Renal cortical epithelial cell (primary cell): ENCODE measurements at places on chromosomes 6 and 20.

DNA sequence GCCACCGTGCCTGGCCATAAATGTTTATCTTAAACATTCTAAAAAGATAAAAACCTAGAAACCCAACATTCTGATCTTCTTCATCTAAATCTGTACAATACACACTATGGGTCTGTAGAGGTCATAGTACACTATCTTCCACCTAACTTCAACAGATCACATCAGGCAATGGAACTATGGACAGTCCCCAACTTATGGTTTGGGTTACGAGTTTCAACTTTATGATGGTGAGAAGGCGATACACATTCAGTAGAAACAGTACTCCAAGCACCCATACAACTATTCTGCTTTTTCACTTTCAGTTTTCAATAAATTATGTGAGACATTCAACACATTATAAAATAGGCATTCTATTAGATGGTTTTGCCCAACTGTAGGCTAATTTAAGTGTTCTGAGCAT is 23.1 kb downstream of the FKBP5 start:
- DNase-seq, result no peak

- DNase-seq, result peak; percentile 70
These were observed 154.7 kb upstream of the LAMP5 start for GRCh38 chr20:9359561-9360308.

DNA sequence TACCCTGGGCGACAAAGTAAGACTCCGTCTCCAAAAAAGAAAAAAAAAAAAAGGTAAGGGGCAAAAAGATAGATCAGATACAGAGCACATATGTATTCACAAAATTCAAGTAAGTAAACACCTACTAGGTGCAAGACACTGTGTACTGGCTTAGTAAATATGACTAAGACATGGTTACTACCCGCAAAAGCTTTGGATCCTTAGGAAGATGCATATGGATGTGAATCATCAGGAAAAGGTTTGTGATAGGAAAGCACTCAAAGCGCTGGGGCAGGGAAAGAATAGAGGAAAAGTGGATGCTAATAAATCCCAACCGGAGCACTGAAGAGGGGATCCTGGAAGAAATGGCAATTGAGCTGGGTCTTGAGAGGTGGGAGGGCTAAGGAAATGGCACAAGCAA is 118.8 kb upstream of the FAM184A start:
- DNase-seq, result no peak

DNA sequence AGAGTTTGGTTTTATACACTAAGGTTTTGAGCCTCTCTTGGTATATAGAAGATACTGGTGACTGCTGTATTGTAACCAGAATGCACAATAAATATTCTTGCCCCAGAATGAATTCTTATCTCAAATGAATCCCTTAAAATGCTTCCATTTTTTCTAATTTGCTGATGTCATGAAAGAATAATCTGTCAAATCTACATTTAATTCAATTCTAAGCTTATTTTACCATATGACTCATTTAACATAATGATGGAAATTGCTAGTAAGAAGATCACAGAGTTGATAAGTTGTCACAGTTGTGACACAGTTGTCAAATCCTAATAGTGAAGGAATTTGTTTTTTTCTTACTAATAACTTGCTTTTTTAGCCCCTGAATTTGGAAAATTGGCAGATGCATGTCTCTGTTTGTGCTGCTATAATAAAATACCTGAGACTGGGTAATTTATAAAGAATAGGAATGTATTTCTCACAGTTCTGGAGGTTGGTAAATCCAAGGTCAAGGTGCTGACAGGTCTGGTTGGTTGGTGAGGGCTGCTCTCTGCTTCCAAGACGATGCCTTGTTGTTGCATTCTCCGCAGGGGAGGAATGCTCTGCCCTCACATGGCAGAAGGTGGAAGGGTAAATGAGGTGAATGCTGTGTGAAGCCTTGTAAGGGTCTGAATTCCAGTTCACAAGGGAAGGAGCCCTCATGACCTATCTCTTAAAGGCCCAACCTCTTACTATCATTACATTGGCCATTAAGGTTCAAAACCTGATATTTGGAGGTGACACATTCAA is 4.7 kb downstream of the ECT2L start:
- DNase-seq, result no peak

DNA sequence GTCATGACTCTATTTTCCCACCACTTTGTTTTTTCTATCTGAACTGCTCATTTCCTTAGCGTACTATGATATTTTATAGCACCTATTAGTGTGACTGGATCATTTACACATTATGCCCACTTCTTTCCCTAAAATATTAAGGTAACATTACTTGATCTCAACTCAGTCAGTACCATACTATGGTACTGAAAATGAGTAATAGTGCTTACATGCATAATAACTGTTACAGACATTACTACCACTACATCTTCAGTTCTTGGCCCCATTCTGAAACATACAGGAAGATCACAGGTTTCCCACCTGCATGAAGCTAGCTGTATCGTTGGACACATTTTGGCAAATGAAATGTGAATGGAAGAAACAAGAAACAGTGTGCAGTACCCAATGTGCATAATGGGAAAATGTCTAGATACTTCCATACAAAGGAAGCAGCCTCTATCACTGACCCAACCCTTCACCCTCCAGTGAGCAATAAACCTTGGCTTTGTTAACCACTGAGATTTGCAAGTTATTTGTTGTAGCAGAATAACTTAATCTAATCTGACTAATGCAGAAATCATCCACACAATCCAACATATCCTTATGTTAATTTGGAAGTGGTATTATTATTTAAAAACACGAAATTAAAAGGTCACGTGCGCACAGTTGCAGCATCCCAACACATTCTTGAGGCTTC is 108.6 kb upstream of the DOK5 start:
- DNase-seq, result peak; percentile 22

DNA sequence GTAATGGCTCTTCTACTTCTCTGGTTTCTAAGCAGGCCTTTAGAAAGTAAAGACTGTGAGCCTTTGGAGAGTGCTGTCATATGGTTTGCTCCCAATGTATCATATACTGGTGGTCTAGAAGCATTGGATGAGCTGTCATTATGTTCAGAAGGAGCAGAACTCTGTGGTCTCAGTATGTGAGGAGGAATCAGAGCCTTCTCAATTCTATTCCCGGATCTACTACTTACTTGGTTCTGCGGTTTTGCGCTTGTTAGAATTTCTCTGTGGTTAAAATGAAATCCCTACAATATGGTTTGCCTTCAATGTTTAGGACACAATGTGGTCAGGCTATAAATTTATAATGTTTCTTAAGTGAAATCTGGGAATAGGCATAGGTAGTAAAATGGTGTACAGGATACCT is 64.6 kb downstream of the RWDD2A start:
- DNase-seq, result no peak

- no peak for DNase-seq
These were observed 79.7 kb downstream of the SYNJ2 start for GRCh38 chr6:158061361-158061708.

DNA sequence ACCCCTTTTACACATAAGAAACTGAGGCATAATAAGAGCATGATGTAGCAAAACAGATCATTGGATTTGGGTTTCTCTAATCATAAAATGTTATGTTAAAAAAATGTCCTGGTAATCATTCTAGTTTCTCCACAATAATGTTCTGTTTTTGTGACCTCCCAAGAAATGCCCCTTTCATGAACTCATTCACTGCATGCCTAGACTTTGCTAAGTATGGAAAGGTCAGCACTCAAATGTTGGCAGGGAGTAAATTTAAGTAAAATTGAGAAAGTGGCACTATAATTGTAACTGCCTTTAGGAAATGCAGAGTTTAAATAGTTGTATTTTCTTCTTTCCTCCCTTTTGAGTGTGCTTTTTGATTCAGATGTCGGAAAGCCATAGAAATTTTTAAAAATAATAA is 48.5 kb upstream of the ID4 start:
- no peak for DNase-seq

GRCh38 chr6:151914484-151914883 is 107.0 kb downstream of the ESR1 start:
- DNase-seq, result peak; percentile 36

GRCh38 chr6:21228876-21229460 is 364.6 kb upstream of the SOX4 start:
- DNase-seq, result no peak

GRCh38 chr6:91298543-91299145 is 711.8 kb upstream of the MAP3K7 start:
- DNase-seq, result no peak

DNA sequence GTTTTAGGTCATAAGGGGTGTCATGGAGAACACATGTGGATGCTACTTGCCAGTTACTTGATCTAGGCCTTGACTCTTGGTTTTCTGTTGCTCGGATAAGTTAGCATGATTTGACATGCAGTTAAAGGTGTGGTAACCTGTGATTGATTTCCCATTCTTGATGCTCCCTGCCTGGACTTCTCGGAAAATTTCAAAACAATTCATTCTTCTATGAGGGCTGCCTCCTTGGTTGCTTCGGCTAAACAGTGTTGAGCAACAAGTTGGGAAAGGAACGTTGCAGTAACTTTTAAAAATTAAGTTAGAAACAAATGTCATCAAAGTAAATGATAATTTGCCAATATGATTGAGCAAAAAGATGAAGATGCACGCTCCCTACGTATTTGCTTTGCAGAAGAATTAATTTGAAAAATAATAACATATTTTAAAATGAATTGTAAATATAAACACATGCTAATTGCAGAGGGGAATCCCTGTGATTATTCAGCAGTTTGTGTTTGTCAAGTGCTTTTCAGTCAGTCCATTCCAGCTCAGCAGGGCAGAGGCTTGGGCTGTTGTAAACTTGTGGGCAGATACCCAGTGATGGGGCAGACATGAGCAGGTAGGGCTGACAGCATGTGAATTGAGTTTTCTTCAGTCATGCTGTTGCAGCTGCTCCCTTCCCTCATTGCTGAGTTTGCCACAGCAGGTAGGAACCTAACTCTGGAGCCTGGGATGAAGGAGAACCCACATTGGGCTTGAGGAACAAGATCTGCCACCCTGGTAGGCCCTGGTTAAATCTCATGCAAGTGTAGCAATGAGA is 110.2 kb downstream of the ESR1 start:
- DNase-seq, result no peak

- no peak for DNase-seq
These were observed 63.9 kb upstream of the SLCO4A1 start for GRCh38 chr20:62578294-62578897.

- no peak for DNase-seq
These were observed 102.4 kb downstream of the QRSL1 start for GRCh38 chr6:106731843-106732160.

GRCh38 chr6:18019539-18020534 is 32.4 kb upstream of the KIF13A start:
- DNase-seq, result no peak

- no peak for DNase-seq
These were observed 42.5 kb downstream of the SLC2A4RG start for GRCh38 chr20:63782051-63782471.

DNA sequence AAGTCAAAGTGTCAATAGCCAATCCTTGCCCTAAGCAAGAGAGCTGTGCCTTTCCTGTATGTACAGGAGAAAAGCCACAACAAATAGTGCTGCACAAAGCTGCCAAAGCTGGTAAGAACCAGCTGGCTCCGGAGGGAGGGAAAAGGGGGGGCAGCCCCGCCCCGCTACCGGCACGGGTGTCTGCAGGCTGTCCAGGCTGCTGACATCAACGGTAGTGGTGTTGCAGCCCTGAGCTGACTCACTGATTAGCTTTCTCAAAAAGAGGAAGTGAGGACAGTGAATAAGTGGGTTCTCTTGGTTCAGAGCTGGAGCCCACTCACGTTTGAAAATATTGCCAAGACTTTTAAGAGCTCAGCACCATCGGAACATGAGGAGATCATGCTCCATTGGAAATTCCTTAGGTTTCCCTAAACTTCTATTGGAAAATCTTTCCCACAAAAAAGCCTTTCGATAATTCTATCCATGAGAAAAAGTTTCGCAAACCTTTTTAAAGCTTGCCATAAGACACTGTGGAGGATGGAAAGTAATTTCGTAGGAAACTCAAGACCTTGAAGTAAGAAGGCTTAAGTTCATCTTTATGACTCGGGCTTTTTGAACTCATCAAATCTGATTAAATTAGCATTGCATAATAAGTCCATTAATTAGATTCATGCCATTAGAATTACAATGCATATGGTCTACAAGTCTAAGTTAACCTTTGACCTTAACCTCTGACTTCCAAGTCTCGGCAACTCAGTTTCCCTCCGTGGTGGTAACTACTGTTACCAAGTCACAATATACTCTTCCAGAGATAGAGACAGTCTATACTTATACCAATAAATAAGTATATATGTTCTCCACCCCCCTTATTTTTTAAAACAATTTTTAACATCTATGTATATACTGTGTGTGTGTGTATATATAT is 67.0 kb downstream of the TNFRSF21 start:
- DNase-seq, result peak; percentile 91

GRCh38 chr20:4435671-4436455 is 285.8 kb upstream of the PRND start:
- no peak for DNase-seq

DNA sequence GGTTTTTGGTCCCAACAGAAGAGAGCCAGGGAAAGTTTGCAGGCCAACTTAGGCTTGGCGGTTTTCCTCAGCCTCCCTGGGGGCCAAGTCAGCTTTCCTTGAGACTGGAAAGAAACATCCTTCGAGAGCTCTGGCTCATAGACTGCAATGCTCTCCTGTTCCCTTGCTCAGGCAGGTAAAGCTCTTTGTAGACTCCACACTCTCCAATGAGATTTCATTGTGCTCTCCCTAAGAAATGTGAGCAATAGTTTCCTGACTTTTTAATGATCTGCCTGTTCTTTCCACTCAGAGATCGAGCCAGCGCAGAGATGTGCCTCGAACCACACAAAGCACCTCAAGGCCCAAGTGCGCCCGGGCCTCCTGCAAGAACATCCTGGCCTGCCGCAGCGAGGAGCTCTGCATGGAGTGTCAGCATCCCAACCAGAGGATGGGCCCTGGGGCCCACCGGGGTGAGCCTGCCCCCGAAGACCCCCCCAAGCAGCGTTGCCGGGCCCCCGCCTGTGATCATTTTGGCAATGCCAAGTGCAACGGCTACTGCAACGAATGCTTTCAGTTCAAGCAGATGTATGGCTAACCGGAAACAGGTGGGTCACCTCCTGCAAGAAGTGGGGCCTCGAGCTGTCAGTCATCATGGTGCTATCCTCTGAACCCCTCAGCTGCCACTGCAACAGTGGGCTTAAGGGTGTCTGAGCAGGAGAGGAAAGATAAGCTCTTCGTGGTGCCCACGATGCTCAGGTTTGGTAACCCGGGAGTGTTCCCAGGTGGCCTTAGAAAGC is 13.9 kb downstream of the TNFAIP3 start:
- no peak for DNase-seq

DNA sequence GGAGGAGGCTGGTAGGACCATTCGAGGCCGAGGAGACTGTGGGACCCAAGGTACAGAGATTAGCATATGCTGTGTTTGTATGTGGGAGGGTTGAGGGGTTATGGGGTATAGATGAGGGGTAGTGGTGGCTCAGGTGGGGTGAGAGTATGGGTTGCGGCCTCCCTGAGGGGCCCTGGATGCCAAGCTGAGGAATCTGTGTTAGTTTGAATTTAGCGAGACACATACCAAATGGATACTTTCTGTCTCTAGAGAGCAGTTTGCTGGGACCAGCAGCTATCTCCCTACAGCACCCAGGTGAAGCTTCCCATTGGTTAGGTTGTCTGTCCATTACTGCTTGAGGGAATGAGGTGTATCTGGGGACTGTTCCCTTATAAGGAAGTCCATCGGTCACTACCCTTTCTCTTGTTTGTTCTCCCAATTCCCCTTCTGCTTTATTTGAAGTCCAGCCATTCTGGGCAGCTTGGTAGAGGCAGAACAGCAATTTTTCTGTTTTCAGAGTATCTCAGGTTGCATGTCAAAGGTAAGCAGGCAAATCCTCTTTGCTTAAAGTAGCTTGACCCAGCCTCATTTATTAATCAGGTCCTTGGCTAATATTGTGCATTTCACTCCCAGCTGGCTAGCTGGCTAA is 15.2 kb downstream of the CHMP4B start:
- DNase-seq, result peak; percentile 25

GRCh38 chr20:24971376-24972101 is 21.0 kb downstream of the APMAP start:
- DNase-seq, result no peak
